Upper lobe of right lung (tissue), 1 donor: ENCODE measurements at places on chromosomes 7 and 10. TPM values are rescaled to one million over a fixed set of nuclear protein-coding genes. Genes with fewer than 3 reads are reported as not detected.

Gene FBXO24
- 1.4 TPM for total RNA-seq

Gene ASB15
- total RNA-seq: not detected

Gene NUTM2A
- 2.9 TPM for total RNA-seq

Gene GHRHR
- not detected for total RNA-seq

Gene CFTR
- total RNA-seq: 28.0 TPM
